ENCODE measurements at places on chromosomes 13 and 19.

- no peak for DNase-seq
Observed at GRCh38 chr19:47469719-47470118, 2.0 kb downstream of the SLC8A2 start.

GRCh38 chr13:51707461-51707860 is 96.5 kb downstream of the DHRS12 start:
- no peak for DNase-seq

DNA sequence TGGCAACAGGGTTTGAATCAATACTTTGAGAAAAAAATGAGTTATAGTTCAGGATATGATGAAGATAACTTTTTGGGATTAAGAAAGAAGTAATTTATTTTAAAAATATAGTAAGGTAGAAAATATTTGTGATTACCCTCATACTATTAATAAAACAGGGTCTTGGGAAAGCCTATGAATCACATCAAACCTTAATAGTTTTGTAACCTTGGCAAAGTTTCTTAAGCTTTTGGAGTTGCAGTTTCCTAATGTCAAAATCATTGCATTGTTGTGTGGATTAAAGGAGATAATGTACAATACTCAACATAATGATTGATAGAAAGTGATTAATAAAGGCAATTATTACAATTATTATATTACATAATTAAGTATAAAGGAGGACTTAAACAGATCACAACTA is 149.0 kb downstream of the LMO7 start:
- no peak for DNase-seq

DNA sequence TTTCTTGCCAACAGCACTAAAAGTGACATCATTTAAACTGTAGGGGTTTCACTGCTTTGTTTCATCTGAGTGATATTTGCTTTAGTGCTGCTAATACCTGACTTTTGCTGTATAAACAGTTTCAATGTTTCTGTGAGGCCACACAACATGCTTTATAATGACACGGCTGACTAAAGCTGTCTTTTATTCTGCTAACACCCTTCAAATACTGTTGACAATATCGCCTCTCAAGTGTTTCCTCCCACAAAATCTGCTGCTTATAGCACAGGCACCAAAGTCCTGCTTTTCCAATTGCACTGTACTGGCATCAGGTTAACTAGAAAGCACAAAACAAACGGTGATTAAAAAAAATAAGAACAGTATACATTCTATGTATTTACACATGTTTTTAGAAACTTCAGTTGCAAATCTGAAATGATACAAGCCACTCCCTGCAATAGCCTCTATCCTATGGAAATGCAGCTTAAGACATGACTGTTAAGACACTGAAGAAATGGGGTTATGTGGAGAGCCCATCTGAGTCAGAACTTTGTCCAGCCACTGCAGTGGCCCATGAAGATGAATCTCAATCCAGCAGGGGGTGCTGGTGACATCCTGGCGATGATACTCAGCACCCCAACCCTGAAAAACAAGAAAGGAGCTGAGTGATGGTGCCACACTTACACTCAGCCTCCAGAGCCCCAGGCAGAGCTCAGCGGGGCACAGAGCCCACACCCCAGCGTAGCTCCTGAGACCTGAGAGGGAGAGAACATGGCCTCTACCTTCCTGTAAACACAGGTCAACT is 29.4 kb downstream of the RFXAP start:
- no peak for DNase-seq

- DNase-seq: no peak
Observed at GRCh38 chr13:61495648-61496047, 80.0 kb upstream of the PCDH20 start.

DNA sequence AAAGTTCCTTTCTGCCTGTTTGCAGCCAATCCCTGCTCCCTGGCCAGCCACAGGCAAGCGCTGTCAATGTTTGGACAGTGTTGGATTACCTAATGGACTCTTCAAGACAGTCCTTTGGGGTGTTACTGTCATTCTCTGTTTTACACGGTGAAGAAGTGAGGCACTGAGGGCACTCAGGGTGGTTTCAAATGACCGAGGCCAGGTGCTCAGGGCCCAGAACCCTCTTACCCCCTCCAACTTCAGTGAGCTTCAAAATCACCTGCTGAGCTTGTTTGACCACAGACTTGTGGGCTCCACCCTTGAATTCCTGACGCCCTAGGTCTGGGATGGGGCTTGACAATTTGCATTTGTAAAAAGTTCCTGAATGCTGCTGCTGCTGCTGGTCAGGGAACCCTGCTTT is 97.9 kb downstream of the GGACT start:
- DNase-seq: no peak

- DNase-seq: no peak
Observed at GRCh38 chr19:50286443-50286842, 42.7 kb downstream of the KCNC3 start.

GRCh38 chr19:31908496-31909225 is 436.7 kb upstream of the ZNF507 start:
- DNase-seq: no peak

- no peak for DNase-seq
Observed at GRCh38 chr19:29804493-29804892, 7.3 kb upstream of the CCNE1 start.

DNA sequence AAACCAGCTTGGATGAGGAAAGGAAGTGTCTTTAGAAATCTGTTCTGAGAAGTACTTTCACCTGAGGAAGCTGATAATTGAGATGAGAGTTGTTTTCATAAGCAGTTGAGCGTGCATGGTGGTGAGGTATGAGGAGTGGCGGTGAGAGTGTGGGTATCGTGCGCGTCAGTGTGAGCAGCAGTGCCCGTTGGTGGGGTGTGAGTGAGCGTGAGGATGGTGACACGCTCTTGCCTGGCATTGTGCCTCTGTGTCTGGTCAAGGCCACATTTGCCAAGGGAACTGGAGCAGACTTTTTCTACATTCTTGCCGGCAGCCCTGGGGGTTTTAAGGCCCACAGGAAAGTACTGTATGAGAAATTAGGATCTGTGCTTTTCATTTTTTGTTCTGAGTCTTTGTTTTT is 36.5 kb upstream of the TEX29 start:
- no peak for DNase-seq

GRCh38 chr13:112177450-112178288 is 110.7 kb downstream of the SOX1 start:
- peak; percentile 71 for DNase-seq

DNA sequence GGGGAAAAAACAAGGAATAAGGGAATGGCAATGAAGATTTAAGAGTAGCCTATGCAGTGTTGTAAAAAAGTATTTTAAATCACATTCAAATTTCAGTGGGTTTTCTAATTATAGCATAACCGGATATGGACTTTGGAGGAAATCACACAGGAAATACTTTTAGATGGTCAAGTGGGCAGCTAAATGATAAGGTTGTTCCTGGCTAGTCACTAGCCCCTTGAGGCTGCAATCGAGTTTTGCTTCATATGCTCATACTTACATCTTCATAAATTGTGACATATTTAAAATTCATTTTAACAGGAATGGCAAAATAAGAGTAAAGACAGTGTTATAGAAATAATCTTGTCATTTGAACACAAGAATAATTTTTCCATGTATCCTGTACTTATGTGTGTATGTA is 88.9 kb downstream of the WDFY2 start:
- no peak for DNase-seq

GRCh38 chr13:48731001-48731658 is 77.4 kb downstream of the CYSLTR2 start:
- DNase-seq: no peak

DNA sequence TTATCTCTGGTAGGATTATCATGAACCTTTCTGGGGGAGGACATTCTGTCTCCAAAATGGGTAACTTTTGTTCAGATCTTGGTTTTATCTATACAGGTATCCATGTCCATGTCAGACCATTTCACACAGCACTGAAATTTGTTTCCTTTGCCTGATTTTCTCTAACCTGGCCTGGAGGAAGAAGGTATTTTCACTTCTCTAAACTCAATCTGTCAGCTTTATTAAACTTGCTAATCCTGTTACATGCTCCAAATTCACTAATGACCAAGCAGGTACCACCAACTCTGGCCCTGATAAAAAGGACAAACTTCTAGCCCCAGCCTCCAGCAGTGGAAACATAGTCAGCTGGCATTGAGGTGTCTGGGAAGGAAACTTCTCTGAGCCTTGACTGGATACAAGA is 234.4 kb downstream of the DNAJC15 start:
- no peak for DNase-seq

DNA sequence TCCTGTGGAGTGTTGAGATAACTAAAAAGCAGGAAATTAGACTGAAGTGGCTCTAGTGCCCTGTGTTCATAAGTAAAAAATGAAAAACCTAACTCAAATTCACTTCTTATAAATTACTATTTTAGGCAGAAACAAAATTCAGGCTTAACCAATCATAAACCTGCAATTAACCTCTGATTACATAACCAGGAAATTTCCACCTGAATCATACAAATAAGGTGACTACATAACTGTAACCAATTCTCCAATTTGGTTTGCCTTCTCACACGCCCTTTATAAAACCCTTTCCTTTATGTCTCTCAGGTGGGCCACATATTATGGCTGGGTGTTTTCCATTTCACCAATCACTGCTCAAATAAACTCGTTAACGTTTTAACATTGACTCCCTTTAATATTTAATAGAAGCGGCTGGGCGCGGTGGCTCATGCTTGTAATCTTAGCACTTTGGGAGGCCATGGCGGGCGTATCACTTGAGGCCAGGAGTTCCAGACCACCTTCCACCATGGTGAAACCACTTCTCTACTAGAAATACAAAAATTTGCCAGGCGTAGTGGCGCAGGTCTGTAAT is 22.9 kb upstream of the ZNF724 start:
- no peak for DNase-seq

- no peak for DNase-seq
Observed at GRCh38 chr13:40626561-40626960, 39.9 kb downstream of the FOXO1 start.

- DNase-seq: no peak
Observed at GRCh38 chr13:60707878-60708277, 310.9 kb downstream of the TDRD3 start.

DNA sequence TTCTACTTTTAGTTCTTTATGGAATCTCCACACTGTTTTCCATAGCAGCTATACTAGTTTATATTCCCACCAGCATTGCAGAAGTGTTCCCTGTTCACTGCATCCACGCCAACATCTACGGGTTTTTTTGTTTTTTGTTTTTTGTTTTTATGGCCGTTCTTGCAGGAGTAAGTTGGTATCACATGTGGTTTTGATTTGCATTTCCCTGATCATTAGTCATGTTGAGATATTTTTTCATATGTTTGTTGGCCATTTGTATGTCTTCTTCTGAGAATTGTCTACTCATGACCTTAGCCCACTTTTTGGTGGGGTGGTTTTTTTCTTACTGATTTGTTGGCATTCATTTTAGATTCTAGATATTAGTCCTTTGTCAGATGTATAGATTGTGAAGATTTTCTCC is 89.7 kb downstream of the FRY start:
- DNase-seq: no peak

DNA sequence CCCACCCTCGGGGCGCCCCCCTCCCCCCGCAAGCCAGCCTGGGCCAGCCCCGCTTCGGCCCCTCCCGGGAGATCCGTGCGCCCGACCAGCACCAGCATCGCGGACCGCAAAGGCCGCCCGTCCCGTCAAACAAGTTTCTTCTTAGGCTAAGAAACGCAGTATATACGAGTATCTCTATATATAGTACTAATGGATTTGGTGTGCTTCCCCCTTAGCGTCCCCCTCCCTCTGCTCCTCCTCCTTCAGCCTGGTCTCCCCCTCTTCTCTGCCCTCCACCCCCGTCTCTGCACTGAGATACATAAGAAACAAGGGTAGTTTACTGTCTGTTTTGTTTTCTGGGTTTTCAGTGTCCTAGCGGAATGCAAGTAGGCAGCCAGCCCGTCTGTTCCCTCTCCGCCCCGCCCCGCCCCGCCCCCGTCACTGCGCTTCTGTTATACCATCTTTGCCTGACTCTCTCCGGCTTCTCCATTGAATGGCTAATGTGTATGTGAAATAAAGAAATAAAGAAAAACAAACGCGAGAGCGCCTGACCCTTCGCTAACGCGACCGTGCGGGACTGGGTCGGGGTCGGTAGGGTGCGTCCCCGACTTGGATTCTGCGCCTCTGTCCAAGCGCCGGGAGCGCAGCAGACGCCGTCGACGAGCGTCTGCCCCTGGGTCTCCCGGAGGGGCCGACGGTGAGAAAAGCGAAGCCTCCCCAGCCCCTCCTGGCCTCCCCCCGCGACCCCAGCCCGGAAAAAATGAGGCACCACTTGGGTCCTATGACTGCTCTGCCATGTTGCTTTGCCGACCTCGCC is 4.2 kb downstream of the LYL1 start:
- peak; percentile 19 for DNase-seq

GRCh38 chr13:67967031-67967430 is 736.9 kb upstream of the PCDH9 start:
- no peak for DNase-seq
